Liver (tissue), 10 donors: ENCODE measurements at places on chromosomes 5 and 9. TPM values are rescaled to one million over a fixed set of nuclear protein-coding genes. Genes with fewer than 3 reads are reported as not detected.

DNA sequence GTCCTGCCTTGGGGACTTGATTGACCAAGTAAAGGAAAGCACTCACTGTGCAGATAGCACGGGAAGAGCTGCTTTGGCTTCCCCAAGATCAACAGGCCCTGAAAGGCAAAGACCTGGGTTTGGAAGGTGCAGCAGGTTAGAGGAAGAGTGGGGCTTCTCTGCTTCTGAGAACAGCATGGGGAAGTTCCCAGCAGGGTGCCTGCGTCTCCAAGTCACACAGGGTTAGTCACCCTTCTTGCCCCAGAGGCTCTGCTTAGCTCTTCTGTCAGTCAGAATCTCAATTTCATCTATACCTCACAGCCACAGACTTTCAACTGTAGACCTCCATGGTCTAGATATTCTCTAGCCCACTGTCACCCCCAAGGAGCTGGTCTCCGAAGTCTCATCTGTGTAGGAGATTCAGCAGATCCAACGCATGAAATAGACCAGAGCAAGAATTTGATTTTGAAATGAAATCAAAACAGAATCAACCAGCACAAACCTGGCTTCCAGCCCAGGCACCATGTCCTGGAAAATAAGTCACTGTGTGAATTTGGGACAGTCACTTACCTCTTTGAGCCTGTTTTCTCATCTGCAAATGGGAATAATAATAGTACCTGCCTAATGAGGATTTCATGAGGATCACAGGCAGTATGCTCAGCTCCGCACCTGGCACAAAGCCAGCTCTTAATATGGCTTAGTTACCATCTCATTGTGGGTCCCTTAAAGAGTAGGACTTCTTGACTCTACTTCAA is 64.0 kb downstream of the SFXN1 start:
- H3K4me3 ChIP-seq, result no peak overlapping the region
- H3K4me1 ChIP-seq, result no peaks in the 10 kb centered on the region
- no peaks in the 10 kb centered on the region for H3K27me3 ChIP-seq
- no peak for DNase-seq
- H3K27ac ChIP-seq, result no peak overlapping the region
- no peaks in the 10 kb centered on the region for H3K36me3 ChIP-seq

BARHL1 gene
- not detected for polyA plus RNA-seq

SARDH gene
- polyA plus RNA-seq, result 57.1 TPM

MXD3 gene
- polyA plus RNA-seq, result 1.9 TPM

DNA sequence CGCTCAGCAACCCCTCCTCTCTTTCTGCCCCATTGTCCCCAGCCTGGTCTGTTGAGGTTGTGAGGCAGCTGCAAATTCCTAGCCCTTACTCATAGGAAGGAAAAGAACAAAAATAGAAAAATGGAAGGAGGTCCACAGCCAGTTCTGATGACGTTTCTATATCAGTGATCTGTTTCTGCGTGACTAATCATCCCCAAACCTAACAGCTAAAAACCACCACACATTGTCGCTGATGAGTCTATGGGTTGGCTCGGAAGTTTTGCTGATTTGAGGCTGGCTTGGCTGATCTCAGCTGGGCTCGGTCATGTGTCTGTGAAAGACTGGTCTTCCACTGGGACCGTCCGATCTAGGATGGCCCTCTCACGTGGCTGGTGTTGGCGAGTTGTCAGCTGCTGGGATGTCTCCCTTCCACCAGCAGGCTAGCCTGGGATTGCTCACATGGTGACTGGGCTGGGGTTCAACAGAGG is 200.6 kb upstream of the ZNF618 start:
- no peak for DNase-seq
- no peaks in the 10 kb centered on the region for H3K4me1 ChIP-seq
- H3K27ac ChIP-seq, result peak overlapping the region; percentile 39
- H3K36me3 ChIP-seq, result no peaks in the 10 kb centered on the region
- no peak overlapping the region for H3K4me3 ChIP-seq
- H3K27me3 ChIP-seq, result no peaks in the 10 kb centered on the region

DNA sequence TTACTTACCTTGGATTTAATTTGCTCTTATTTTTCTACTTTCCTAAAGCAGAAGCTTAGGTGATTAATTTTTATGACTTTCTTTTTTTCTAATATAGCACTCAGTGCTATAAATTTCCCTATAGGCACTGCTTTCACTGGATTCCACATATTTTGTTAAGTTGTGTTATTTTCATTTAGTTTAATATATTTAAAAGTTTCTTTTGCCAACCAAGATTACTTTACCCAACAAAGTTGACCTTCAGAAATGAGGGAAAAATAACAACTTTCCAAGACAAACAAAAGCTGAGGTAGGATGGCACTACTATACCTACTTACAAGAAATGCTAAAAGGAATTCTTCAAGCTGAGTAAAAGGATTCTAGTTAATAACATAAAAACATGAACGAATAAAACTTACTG is 8.8 kb upstream of the IFNB1 start:
- no peak overlapping the region for H3K4me3 ChIP-seq
- H3K27me3 ChIP-seq, result no peaks in the 10 kb centered on the region
- no peak for DNase-seq
- no peak overlapping the region for H3K27ac ChIP-seq

GRCh38 chr5:122429545-122430318 is 117.7 kb downstream of the SNCAIP start:
- no peak overlapping the region for H3K27ac ChIP-seq
- no peaks in the 10 kb centered on the region for H3K36me3 ChIP-seq
- DNase-seq, result no peak
- no peak overlapping the region for H3K4me3 ChIP-seq
- no peaks in the 10 kb centered on the region for H3K27me3 ChIP-seq

- H3K27ac ChIP-seq, result no peak overlapping the region
- no peak for DNase-seq
- peaks cover 4% of the 10 kb centered on the region for H3K4me1 ChIP-seq
Observed at GRCh38 chr5:151125421-151125820, 32.2 kb downstream of the ANXA6 start.

ATG12 gene
- 32.5 TPM for polyA plus RNA-seq

DNA sequence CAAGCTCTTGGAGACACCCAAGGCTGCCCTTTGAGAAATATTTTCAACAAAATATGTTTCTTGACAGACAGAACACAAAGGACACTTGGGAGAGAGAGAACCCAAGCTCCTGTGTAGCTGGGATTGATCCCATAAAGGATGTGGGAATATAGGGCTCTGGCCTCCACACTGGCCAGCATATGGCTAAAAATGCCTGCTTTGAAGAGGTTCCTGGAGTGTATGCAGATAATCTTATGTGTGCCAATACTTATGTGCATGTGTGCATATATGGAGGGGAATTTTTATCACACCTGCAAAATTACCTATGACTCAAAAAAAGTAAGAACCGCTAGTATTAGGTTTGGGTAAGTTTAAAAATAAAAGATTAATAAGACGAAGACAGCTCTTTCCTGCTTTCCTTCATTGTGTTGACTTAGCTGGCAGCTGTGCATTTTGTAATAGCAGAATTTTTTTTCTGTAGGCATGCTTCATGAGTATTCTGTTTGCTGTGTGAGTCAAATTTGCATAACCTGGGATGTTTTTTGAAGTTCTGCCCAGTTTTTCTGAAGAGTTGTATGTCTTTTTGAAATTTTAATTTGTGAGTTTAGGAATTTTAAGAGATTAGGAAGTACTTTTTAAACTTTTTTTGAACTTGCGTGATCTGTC is 42.6 kb downstream of the HACD4 start:
- H3K27ac ChIP-seq, result no peak overlapping the region
- peaks cover 2% of the 10 kb centered on the region for H3K36me3 ChIP-seq
- no peak for DNase-seq
- H3K27me3 ChIP-seq, result no peaks in the 10 kb centered on the region
- H3K4me3 ChIP-seq, result no peak overlapping the region

DNA sequence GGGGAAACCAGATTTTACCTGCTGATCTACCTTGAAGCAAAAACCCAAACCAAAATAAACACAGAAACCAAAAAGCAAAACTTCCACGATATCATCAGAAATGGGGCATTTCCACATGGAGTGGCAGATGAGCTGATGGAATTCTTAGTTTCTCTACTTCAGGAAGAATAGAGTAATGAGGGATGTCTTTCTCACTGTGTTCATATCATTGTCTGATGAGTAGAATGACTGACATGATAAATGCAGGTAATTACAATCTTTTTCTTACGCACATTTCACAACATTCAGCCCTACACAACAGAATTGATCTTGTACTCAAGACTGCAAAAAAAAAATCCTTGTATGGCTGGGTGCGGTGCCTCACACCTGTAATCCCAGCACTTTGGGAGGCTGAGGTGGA is 23.2 kb upstream of the ANKH start:
- no peaks in the 10 kb centered on the region for H3K36me3 ChIP-seq
- no peaks in the 10 kb centered on the region for H3K4me1 ChIP-seq
- no peak for DNase-seq
- no peak overlapping the region for H3K27ac ChIP-seq
- H3K4me3 ChIP-seq, result no peak overlapping the region

PLCXD3 gene
- polyA plus RNA-seq, result 0.62 TPM

DNA sequence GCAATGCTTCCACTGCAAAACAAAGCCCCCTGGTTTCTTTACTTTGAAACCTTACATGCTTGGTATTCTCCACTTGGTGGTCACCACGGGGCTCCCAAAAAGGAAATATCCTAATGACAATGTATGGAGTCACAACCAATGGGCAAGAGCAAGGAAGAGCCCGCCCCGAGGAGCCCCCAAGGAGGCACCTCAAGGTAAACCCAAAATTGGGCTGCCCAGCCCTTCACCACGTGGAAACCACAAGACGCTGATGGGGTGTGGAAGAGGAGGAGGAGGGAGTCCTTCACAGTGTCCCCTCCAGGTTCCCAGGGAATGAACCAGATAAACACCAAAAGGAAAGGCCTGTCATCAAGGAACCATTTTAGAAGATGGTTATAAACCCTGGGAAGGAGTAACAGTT is 3.8 kb downstream of the ROR2 start:
- H3K4me1 ChIP-seq, result peaks cover 20% of the 10 kb centered on the region
- no peak for DNase-seq
- H3K4me3 ChIP-seq, result no peak overlapping the region
- peaks cover 12% of the 10 kb centered on the region for H3K27me3 ChIP-seq
- no peak overlapping the region for H3K27ac ChIP-seq
- H3K36me3 ChIP-seq, result no peaks in the 10 kb centered on the region

GRCh38 chr9:81162361-81162760 is 527.0 kb downstream of the TLE1 start:
- no peaks in the 10 kb centered on the region for H3K27me3 ChIP-seq
- H3K36me3 ChIP-seq, result no peaks in the 10 kb centered on the region
- DNase-seq, result no peak
- no peak overlapping the region for H3K4me3 ChIP-seq

DNA sequence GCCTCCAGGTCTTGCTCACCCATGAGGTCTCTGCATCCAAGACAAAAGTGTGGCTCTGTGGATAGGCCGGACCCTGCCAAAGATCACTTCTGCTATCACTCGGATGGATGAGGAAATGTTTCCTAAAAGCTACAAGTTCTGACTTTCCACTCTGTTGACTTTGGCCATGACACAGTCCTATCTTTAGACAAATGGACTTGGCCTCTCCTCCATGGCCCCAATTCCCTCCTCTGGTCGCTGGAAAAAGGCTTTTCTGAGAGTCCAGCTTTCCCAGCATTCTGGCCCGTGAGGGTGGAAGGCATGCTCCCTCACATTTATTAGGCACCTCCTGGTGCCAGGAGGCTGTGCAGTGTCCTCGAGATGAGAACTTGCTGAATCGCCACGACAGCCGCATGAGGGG is 83.1 kb downstream of the COL27A1 start:
- H3K36me3 ChIP-seq, result peaks cover 6% of the 10 kb centered on the region
- peaks cover 25% of the 10 kb centered on the region for H3K4me1 ChIP-seq
- no peaks in the 10 kb centered on the region for H3K27me3 ChIP-seq
- no peak for DNase-seq

- H3K27me3 ChIP-seq, result no peaks in the 10 kb centered on the region
- H3K36me3 ChIP-seq, result no peaks in the 10 kb centered on the region
- no peak overlapping the region for H3K4me3 ChIP-seq
Observed at GRCh38 chr5:32990593-32991420, 279.7 kb downstream of the NPR3 start.

AIF1L gene
- polyA plus RNA-seq, result 0.61 TPM

GRCh38 chr9:14692470-14693250 is 572 bp downstream of the ZDHHC21 start:
- peak overlapping the region; percentile 72 for H3K4me3 ChIP-seq
- no peak overlapping the region for H3K27ac ChIP-seq
- H3K27me3 ChIP-seq, result no peaks in the 10 kb centered on the region
- DNase-seq, result peak; percentile 42
- H3K4me1 ChIP-seq, result peaks cover 2% of the 10 kb centered on the region
- H3K36me3 ChIP-seq, result peaks cover 11% of the 10 kb centered on the region

DNA sequence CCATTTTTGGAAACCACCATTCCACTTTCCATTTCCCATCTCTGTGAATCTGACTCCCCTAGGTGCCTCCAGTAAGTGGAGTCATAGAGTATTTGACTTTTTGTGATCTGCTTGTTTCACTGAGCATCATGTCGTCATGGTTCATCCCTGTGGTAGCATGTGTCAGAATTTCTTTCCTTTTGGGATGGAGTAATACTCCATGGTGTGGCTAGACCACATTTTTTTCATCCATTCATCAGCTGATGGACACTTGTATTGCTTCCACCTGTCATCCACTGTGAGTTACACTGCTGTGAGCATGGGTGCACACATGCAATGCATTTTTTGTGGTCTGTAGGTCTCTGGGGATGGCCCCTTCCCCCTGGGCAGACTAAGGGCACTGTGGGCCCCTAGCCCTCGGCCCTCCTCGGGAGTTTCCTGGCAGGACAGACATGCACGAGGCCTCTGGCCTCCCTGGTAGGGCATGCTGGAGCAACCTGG is 115.9 kb downstream of the GADD45G start:
- H3K4me1 ChIP-seq, result no peaks in the 10 kb centered on the region
- no peak overlapping the region for H3K4me3 ChIP-seq
- H3K27me3 ChIP-seq, result no peaks in the 10 kb centered on the region
- no peaks in the 10 kb centered on the region for H3K36me3 ChIP-seq

PSD2 gene
- polyA plus RNA-seq, result not detected

- no peaks in the 10 kb centered on the region for H3K36me3 ChIP-seq
- DNase-seq, result no peak
- no peaks in the 10 kb centered on the region for H3K27me3 ChIP-seq
Observed at GRCh38 chr9:133075925-133076630, 14.3 kb downstream of the CEL start.

DNA sequence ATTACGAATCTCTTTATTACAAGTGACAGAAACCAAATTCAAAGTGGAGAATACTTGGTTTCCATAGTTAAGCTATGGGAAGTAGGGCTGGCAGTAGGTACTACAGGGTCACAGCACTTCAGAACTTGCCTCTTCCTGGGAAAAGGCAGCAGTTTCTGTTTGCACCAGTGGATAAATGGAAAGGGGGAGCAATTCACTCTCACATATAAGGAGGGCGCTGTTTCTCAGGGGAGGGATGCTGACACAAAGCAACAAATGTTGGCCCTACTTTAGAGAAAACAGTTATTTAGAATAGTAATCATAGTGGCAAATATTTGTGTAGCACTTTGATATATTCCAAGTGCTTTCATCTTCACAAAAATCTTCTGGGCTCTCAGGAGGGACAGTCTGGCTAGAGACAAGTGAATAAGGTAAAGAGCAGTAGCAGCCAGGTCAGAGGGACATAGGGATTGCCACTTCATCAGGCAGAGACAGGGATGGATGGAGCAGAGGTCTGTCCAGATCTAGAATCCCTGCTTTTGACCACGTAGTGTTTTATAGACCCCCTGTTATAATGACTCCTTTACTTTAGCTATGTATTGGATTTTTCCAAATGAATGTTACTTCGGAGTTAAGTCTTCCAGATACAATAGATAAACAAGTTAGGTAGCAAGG is 554.8 kb upstream of the SGCD start:
- H3K27me3 ChIP-seq, result no peaks in the 10 kb centered on the region
- no peak overlapping the region for H3K4me3 ChIP-seq
- no peak for DNase-seq
- H3K36me3 ChIP-seq, result no peaks in the 10 kb centered on the region
- no peaks in the 10 kb centered on the region for H3K4me1 ChIP-seq
